ENCODE measurements at places on chromosomes 13 and 19.
A peak's percentile ranks its signal among the peaks of the same experiment; 100 is the strongest.

DNA sequence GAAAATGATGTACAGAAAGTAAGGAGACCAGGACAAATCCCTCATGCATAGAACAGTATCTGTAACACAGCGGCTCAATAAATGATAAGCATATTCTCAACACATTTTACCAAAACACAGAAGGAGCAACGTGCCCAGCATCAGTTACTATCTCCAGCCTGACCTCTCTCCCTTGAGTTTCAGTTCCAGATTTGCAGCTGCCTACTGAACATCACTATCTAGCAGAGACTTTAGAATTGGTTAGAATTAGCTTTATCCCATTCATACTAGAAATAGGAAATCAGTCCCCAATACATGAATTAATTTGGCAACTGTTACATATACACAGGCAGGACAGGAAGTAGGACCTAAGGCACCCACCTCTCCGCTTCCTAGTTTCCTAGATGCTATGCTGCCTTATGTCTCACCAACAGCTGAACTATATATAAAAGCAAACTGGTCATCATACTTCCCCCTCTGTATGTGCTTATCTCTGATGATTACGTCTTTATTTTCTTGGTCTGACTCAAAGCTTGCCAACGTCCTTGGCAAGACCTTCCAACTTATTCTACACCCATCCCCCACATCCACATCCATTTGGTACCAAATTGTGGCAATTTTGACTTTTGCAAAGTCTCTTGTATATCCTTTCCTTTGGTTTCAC, 61.1 kb downstream of the SACS start:
- DNase-seq, result peak; percentile 55

GRCh38 chr13:95503662-95504061, 48.9 kb upstream of the CLDN10 start:
- DNase-seq, result no peak

GRCh38 chr13:74710006-74710405, 575.8 kb upstream of the KLF12 start:
- peak; percentile 8 for DNase-seq

DNA sequence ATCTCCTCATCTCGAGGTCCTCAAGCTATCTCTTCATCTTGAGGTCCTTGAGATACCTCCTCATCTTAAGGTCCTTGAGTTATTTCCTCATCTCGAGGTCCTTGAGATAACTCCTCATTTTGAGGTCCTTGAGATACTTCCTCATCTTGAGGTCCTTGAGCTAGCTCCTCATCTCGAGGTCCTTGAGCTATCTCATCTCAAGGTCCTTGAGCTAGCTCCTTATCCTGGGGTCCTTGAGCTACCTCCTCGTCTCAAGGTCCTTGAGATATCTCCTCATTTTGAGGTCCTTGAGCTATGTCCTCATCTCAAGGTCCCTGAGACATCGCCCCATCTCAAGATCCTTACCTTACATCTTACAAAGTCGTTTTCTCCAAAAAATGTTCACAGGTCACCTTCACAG, 18.7 kb downstream of the VAV1 start:
- no peak for DNase-seq

GRCh38 chr13:110565296-110565695, 3.8 kb upstream of the RAB20 start:
- no peak for DNase-seq

- no peak for DNase-seq
Measured at GRCh38 chr19:45346449-45346848, 5.9 kb downstream of the KLC3 start.

- no peak for DNase-seq
Measured at GRCh38 chr13:42221121-42221765, 50.7 kb upstream of the AKAP11 start.

DNA sequence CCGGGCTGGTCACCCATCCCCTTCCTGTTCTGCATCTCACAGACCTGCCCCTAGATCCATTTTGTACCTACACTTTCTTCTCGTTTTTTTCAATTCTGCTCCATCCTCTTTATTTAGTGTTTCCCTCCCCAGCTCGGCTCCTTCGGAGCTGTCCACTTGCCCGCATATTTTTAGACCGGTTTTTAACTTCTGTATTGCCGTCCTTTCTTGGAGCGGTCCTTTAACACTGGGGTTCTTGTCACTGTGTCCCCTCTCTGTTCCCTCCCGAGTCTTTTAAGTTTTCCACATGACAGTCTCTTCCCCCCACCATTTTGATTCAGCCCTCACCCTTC, 1.7 kb downstream of the ARHGAP35 start:
- no peak for DNase-seq

DNA sequence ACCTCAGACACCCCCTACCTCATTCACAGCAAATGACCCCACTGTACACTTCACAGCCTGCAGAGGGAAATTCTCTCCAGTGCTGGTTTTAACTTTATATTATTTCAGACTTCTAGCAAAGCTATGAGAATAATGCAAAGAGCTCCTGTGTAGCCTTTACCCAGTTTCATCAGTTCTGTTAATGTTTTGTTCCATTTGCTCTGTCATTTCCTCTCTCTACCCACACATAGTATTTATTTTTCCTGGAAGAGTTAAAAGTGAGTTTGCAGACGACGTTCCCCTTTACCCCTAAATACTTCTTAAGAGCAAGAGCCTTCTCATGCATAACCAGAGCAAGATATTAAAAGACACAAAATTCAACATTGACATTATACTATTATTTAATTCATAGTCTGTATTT, 49.9 kb upstream of the ADGRE1 start:
- no peak for DNase-seq

DNA sequence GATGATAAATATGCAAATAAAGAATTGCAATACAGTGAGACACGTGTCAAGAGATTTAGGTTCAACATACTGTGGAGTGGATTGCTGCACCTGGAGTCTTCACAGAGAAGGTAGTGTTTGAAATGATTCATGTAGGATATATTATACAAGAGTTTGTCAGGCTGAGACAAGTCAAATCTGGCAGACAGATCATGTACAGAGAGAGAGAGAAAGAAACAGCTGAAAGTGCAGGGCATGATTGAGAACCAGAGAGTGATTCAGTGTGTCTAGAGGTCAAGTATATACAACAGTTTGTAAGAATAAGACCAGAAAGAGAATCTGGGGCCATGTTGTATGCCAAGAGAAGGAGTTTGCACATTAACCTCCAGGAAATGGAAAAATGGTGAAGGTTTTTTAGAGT, 2.1 kb upstream of the VWA8 start:
- no peak for DNase-seq

DNA sequence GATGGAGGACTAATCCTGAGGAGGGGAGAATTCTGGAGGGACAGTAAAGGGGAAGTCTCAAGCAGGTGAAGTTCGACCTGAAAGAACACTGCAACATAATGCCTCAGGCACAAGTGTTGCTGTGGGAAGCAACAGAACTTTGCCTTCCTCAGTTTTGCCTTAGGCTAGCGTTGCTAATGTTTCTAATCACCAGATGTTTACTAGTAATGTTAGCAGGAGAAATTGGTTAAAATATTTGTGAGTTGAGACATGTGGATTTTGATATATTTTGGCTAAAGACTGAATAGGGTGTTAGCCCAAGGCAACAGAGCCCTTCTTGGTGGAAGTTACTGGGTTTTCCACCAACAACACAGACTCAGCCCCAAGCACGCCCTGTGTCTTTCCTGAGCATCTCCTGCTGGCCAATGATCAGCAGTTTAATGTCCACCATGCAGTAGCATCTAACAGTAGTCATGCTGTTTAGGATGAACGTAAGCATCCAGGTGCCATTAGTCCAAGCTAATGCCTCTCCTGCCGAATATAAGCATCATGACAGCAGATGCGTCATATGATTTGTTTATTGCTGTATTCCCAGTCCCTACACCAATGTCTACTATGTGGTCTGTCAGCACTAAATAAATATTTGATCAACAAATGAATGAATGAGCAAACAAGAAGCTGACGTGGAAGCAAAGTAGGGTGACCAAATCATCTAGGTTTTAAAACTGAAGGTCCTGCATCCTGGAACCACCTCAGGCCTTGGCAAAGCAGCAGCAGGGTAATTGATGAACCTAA, 511.9 kb upstream of the HTR2A start:
- DNase-seq, result no peak

- no peak for DNase-seq
Measured at GRCh38 chr19:56748378-56748777, 76.8 kb upstream of the ZNF835 start.

DNA sequence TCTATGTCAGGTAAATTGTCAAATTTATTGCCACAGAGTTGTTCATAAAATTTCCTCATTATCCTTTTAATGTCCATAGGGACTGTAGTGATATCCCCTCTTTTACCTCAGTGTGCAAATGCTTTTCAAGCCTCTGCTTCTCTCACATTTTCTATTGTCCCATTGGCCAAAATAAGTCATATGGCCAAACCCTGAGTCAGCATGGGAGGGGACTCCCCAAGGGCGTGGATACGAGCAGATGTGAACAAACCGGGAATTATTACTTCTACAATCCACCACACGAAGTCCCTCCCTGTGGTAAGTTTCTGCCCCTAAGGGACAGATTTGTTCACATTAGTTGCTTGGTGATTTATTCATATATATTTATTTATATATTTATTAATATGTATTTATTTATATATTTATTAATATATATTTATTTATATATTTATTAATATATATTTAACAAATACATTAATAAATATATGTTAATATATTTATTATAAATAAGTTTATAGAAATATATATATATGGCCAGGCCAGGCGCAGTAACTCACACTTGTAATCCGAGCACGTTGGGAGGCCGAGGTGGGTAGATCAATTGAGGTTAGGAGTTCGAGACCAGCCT, 20.1 kb upstream of the CAMSAP3 start:
- DNase-seq, result peak; percentile 33

DNA sequence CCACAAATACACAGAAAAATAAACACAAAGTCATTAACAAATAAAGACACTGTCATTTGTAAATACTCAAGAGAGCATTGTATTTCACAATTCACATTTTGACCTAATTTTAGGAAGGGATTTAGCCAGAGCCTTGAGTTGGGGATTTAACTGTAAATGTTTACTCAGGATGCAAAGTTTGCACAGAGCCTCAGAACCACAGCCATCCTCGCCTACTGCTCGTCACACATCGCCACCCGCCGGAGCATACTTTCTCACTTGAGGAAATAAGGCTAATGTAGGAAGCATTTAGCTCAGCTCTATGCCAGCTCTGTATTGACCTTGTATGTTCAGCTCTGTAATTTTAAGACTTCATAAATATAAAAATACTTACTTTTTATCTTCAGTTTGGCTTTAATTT, 442.7 kb downstream of the OXGR1 start:
- DNase-seq, result no peak

GRCh38 chr19:1064661-1065605, 2.0 kb upstream of the ARHGAP45 start:
- no peak for DNase-seq

DNA sequence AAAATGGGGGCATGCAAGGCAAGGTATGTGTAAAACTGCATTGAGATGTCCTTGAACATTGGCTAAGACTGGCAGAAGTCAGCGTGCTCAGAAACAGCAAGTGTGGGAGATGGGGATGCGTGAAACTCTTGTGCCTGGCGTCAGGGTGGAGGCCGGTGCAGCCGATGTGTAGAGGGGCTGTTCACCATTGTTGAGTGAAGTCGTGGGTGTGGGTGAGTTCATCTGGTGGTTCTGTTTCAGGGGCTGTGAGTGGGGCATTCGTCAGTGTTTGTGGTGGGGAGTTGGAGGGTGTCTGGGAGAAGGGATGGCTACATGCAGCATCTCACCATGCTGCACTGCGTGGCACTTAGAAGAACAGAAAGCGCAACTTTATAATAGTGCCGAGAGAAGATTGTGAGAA, 11.4 kb upstream of the MIA start:
- no peak for DNase-seq

DNA sequence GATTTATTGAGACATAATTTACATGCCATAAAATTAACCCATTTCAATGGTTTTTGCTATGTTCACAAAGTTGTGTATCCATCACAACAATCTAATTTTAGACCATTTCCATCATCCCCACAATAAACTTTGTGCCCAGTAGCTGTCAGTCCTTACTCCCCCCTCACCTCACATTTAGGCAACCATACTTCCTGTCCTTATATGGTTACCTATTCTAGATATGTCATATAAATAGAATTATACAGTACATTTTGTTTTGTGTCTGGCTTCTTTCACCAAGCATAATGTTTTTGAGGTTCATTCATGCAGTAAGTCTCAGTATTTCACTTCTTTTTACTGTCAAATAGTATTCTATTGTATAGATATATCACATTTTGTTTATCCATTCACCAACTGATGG, 23.2 kb upstream of the RPL21 start:
- no peak for DNase-seq

- DNase-seq, result no peak
Measured at GRCh38 chr13:97430296-97430695, 3.7 kb upstream of the RAP2A start.

GRCh38 chr13:54424344-54424743, 1395.7 kb downstream of the OLFM4 start:
- no peak for DNase-seq

DNA sequence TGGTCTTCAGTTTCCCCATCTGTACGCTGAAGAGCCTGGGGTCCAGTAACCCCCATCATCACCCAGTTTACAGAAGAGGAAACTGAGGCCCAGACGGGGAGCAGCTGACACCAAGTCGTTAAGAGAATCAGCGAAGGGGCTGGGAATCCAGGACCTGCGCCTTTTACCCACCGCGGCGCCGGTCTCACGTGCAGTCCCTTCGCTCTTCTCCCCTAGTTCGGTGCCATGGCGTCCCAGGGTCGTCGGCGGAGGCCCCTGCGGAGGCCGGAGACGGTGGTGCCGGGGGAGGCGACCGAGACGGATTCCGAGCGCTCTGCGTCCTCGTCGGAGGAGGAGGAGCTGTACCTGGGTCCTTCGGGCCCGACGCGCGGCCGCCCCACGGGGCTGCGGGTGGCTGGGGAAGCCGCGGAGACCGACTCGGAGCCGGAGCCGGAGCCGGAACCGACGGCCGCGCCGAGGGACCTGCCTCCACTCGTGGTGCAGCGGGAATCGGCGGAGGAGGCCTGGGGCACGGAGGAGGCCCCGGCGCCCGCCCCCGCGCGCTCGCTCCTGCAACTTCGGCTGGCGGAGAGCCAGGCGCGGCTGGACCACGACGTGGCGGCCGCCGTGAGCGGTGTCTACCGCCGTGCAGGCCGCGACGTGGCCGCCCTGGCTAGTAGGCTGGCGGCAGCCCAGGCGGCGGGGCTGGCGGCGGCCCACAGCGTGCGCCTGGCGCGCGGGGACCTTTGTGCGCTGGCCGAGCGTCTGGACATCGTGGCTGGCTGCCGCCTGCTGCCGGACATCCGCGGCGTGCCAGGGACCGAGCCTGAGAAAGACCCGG, 698 bp downstream of the BLOC1S3 start:
- DNase-seq, result no peak

DNA sequence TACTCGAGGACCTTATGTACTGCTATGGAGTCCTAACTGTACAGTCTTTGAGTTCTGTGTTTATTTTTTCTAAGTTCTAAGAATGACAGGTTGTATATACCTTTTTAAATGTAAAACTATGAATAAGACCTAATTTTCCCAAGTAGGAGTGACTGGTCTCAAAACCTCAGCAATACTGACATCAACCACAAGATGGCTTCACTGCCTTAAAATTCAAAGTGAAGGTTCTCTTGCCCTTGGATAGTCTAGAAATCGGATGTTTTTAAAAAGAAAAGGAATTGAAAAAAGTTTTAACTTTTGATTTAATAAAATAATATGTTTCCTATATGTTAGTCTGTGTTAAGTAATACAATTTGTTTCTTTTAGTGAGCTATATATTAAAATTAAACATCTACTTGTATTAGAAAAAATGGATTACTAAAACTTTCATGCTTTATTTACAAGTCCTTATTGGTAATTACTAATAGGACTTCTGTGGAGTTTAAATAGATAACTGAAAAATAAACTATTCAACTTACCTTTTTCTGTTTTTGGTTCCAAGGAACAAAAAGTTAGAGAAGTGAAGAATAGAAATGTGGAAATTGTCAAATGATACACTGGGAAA, 52.0 kb downstream of the TDRD3 start:
- DNase-seq, result peak; percentile 23

- DNase-seq, result peak; percentile 72
Measured at GRCh38 chr13:20873348-20873747, 29.2 kb downstream of the XPO4 start.

Data from HT1080 (cell line).